ENCODE measurements at places on chromosomes 6 and 20.

DNA sequence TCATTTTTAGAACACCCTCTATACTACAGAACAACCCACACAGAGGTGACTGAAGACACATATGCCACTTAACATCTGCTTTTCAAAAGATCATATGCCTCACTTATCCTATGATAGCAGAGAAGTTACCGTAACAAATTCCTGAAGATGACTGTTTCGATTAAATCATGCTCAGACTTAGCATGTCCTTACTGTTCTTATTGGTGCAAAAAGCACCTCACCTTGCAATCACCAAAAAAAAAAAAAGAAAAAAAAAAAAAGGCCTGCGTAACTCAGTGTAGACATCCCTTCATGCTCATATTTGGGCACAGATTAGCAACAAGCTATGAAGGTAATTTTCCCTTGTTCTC, 17.7 kb upstream of the DST start:
- DNase-seq: no peak

DNA sequence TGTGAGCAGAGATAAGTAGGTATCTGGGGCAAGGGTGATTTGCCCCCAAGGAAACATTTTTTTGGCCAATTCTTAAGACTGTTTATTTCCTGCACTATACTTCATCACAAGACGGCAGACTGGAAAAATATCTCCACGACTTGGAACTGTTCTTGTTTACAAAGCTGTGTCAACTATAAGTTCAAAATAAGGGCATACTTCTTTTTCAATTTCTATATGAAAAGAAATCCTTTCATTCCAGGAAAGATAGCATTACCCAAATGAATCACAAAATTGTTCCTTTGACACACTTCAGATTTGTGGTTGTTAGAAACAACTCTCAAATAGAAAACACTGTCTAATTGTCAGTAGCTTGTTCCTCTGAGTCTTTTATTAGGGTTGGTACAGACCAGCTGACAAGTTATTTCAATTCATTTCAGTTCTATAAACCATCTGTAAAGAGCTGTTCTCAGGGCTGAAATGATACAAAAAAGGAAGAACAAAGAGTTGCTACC, 212.9 kb upstream of the PRDM1 start:
- DNase-seq: no peak

- DNase-seq: no peak
These were observed 56.0 kb upstream of the SLC22A16 start for GRCh38 chr6:110532431-110532830.

GRCh38 chr6:84582997-84583396, 181.4 kb downstream of the TBX18 start:
- DNase-seq: no peak

DNA sequence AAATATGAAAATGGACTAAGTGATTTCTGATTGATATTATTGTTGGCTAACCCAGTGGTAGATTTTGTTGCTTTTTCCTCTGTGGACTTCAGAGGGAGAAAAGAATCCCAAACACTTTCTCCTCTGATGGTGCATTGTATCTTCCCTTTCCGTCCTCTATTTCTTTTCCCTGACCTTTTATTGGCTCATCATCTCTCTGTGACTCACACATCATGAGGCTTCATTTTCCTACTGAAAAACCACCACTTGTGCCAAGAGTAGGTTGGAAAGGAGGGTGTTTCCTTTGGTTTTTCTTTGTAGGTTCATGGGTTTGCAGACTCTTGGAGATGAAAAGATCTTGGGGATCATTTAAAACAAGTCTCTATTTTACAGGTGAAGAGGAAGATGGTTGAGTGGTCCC, 311.7 kb upstream of the JAG1 start:
- no peak for DNase-seq

DNA sequence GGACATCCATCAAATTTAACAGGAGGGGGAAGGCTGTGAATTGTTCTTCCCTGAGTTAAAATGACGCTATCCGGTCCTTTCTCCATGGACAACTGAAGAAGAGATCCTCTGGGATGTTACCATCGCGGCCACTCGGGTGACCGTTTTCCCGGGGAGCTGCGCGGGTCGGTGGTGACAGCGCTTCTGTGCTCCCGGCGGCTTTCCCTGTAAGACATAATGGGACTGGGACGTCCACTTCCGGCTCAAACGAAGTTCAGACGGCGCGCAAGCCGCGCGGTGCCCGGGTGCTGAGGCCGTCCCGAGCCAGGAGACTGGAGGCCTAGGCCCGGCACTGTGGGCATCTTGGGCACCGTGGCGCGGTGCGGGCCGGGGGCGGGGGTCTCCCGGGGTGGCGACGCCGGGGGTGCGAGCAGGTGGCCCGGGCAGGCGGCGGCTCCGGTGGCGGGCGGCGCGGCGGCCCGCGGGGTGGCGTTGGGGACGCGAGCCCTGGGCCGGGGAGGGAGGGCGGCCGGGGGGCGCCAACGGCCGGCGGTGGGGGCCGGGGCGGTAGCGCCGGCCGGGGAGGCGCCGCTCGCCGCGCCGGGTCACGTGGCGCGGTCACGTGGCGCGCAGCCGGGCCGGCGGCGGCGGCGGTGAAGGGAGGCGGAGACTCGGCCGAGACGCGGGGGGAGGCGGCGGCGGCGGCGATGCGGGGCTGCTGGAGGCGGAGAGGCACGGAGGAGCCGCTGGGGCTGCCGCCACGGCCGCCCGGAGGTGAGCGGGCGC, 63.6 kb downstream of the GTF2H5 start:
- DNase-seq: peak; percentile 72

- no peak for DNase-seq
These were observed 137.7 kb downstream of the LCA5 start for GRCh38 chr6:79399499-79399898.

- no peak for DNase-seq
These were observed 43.0 kb upstream of the HMGCLL1 start for GRCh38 chr6:55621993-55622392.

- no peak for DNase-seq
These were observed 31.2 kb upstream of the HBS1L start for GRCh38 chr6:135085700-135086413.

- DNase-seq: no peak
These were observed 1.7 kb downstream of the THBS2 start for GRCh38 chr6:169251822-169252504.
